ENCODE measurements at places on chromosomes 3 and 15. TPM values are rescaled to one million over a fixed set of nuclear protein-coding genes. Genes with fewer than 3 reads are reported as not detected.

GRCh38 chr15:73683777-73684580, at the start of gene CD276:
CD276 (plus strand) TSS chr15:73684383; CDS start chr15:73699640, 15,257 bp downstream.
- H3K4me3 ChIP-seq, result peak within 1 kb of the TSS; percentile 99
- peak; percentile 85 for DNase-seq
- H3K27me3 ChIP-seq, result peaks cover 20% of the 10 kb centered on the region
- H3K4me1 ChIP-seq, result peaks cover 44% of the 10 kb centered on the region

DNA sequence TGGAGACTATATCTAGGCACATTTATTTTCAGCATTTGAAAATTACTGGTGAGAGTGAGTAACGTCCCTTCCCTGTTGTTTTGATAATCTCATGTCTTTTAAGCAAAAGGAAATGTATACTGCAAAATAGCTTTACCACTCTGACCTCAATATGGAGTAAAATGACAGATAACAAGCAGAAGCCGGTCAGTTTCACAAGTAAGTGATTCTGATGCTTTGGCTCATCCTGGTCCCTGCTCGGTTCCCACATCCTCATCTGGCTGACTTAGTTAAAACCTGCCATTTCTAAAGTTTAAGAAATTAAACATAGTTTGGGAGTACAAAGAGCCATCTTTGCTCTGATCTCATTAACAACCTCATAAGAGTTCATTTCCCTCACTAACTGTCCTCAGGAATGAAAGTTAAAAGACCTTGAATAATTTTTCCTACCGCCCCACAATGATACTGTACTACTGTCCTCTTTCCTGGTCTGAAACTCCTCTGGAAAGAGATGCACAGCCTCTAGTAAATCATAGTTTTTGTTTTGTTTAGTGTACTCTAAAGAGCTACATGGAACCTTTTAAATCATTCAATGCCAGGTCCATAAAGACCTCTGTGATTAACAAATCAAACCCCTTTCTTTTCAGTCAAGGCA, 72.3 kb upstream of the ICE2 start:
- no peak for DNase-seq
- H3K36me3 ChIP-seq, result peaks cover 6% of the 10 kb centered on the region
- peaks cover 4% of the 10 kb centered on the region for H3K4me1 ChIP-seq
- H3K4me3 ChIP-seq, result no peak overlapping the region
- H3K27me3 ChIP-seq, result no peaks in the 10 kb centered on the region

- no peaks in the 10 kb centered on the region for H3K4me1 ChIP-seq
- H3K4me3 ChIP-seq, result no peak overlapping the region
- no peak for DNase-seq
- H3K27ac ChIP-seq, result no peak overlapping the region
- no peaks in the 10 kb centered on the region for H3K36me3 ChIP-seq
Observed at GRCh38 chr3:14799146-14799545, 19.6 kb upstream of the FGD5 start.

- H3K4me3 ChIP-seq, result no peak overlapping the region
- H3K27ac ChIP-seq, result no peak overlapping the region
- H3K36me3 ChIP-seq, result no peaks in the 10 kb centered on the region
- H3K4me1 ChIP-seq, result no peaks in the 10 kb centered on the region
- no peak for DNase-seq
Observed at GRCh38 chr3:21484828-21485144, 266.2 kb downstream of the ZNF385D start.

DNA sequence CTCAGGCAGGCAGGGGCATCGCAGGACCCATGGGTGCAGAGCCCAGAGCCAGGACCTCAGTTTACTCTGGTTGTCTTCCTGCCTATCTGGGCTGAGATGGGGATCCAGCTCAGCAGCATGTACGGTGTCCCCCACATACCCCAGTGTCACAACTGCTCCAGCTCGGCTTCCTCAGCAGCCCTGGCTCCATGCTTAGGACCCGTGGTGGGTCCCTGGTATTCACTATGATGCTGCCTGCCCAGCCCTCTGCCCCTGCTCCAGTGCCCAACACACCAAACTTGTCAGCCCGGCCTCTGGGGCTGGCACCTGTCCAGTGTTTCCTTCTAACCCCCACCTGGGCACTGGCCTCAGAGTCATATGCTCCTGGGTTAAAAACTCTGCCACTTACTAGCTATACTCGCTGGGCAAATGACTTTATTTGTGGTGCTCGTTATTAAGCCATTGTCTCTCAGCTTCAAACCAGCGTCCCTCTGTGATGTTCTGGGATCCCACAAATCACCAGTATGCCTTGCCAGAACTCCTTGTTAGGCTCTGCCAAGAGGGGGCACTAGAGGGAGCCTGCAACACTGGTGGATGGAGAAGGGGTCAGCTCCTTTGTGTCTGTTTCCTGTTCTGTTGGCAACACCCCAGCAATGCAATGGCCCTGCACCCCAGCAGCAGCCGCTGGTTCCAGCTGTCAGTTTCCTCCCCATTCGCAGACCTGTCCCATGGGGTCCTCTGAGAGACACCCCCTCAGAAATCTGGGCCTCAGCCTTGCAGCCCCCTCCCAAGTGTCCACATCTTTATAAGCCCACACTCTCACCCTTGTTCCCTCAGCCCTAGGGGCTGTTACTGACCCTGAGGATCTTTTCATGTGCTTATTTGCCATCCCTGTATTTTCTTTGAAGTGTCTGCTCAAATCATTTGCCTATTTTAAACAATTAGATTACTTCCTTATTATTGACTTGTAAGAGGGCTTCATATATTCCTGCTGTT, 24.1 kb upstream of the MRPS22 start:
- no peak overlapping the region for H3K27ac ChIP-seq
- peak; percentile 64 for DNase-seq
- no peaks in the 10 kb centered on the region for H3K36me3 ChIP-seq
- no peak overlapping the region for H3K4me3 ChIP-seq
- no peaks in the 10 kb centered on the region for H3K27me3 ChIP-seq

GRCh38 chr15:76932135-76932966, 802 bp downstream of the RCN2 start:
- DNase-seq, result no peak
- peak overlapping the region; percentile 96 for H3K27ac ChIP-seq
- H3K36me3 ChIP-seq, result no peaks in the 10 kb centered on the region
- peaks cover 18% of the 10 kb centered on the region for H3K4me1 ChIP-seq
- H3K4me3 ChIP-seq, result peak overlapping the region; percentile 95

DNA sequence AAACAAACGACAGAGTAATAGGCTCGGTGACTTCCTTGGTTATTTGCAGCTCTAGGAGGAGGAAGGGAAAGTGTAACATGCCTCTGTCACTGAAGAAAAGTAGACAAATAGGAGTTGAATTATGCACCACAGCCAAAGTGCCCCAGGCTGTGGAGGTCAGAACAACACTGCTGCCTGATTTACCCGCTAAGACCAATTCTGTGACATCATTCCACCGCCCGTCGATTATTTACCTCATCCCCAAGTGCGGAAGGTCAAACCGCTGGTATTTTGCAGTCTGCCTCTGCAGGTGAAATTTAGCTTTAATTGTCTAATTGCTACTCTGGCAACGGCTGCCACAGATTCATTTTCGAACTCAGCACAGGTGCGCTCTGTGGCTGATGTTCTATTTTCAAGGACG, 106.3 kb upstream of the PRICKLE2 start:
- H3K4me3 ChIP-seq, result no peak overlapping the region
- no peaks in the 10 kb centered on the region for H3K27me3 ChIP-seq
- no peaks in the 10 kb centered on the region for H3K36me3 ChIP-seq
- H3K4me1 ChIP-seq, result peaks cover 10% of the 10 kb centered on the region
- no peak overlapping the region for H3K27ac ChIP-seq
- no peak for DNase-seq

- H3K36me3 ChIP-seq, result no peaks in the 10 kb centered on the region
- DNase-seq, result no peak
- no peak overlapping the region for H3K4me3 ChIP-seq
- no peak overlapping the region for H3K27ac ChIP-seq
Observed at GRCh38 chr3:149371001-149371722, 6.3 kb downstream of the TM4SF1 start.

The ZDHHC23 gene
- total RNA-seq, result 1.6 TPM

The PPP1R14D gene
- total RNA-seq, result not detected

The MED12L gene
- total RNA-seq, result 7.8 TPM

Measured in glutamatergic neuron (in vitro differentiated cells).